ENCODE measurements at places on chromosomes 3 and 15. TPM values are rescaled to one million over a fixed set of nuclear protein-coding genes. Genes with fewer than 3 reads are reported as not detected.

GRCh38 chr15:88785217-88785616, 18.0 kb upstream of the ACAN start:
- no peak for DNase-seq

- no peak for DNase-seq
These were observed 190.8 kb downstream of the FHIT start for GRCh38 chr3:61060411-61060861.

- no peak for DNase-seq
These were observed 31.9 kb downstream of the SMAD6 start for GRCh38 chr15:66733976-66734375.

Gene CHRM5
- not detected for total RNA-seq

GRCh38 chr3:78665776-78666469, 1101.9 kb downstream of the ROBO1 start:
- no peak for DNase-seq

DNA sequence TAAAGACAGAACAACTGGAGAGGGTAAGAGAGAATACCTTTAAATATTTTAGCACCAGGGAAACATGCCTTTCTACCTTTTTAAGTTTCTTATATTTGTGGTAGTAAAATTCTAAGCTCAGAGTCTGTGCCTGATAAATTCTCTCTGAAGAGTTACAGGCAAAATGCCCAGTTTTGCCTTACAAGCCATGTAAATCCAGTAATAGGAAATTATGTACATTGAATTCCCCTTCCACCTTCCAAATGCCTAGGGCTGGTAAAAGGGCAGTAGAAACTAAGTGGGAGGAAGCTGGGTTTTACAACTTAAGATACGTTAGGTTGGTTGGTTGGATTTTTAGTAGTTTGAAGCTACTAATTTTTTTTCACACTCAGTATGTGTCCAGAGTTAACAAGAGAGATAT, 43.1 kb upstream of the TP63 start:
- no peak for DNase-seq

- no peak for DNase-seq
These were observed 74.0 kb downstream of the ADAMTS7 start for GRCh38 chr15:78737187-78737820.

GRCh38 chr3:46359733-46360493, 6.0 kb downstream of the CCR2 start:
- DNase-seq: no peak

- DNase-seq: no peak
These were observed 333.3 kb downstream of the GRM7 start for GRCh38 chr3:7194071-7194835.

Gene ASB14
- total RNA-seq: not detected

DNA sequence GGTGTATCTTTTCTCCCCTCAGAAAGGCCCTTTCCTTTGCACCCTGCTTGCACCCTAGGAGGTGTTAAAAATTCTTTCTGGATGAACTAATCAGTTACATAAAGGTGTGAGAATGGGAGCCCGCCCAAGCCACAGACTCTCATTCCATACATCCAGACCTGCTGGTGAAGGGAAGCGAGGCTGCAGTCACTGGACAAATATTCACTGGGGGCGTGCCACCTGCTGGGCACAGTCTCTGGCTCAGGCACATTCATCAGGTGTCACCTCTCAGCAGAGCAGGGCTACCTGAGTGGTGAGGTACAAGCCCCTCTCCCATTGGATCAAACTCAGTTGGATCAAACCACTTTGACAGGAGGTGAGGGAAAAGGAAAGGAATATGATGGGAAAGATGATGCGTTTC, 52.0 kb downstream of the NTRK3 start:
- DNase-seq: no peak

DNA sequence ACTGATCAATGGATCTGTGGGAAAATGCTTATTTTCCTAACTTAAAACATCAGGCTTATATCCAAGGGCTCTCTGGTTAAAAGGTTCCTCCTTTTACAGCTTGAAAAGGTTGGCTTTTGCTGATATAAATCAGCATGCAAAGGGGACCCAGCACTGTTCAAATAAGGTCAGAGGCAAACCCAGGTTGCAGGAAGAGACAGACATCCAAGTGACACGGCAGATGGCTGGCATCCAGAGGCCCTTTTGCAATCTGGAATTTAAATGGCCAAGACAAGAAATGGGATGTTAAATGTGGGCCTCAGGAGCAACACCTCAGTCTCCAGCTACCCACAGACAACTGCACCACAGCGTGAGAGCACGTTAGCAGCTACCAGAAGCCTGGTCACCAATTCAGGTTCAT, 6.3 kb downstream of the SH3BP5 start:
- no peak for DNase-seq

Gene TM4SF4
- 0.81 TPM for total RNA-seq

Gene ARHGEF26
- 0.34 TPM for total RNA-seq

- no peak for DNase-seq
These were observed 882 bp downstream of the JMJD7 start for GRCh38 chr15:41828807-41829141.

- no peak for DNase-seq
These were observed 29.4 kb downstream of the EEFSEC start for GRCh38 chr3:128182656-128183055.

DNA sequence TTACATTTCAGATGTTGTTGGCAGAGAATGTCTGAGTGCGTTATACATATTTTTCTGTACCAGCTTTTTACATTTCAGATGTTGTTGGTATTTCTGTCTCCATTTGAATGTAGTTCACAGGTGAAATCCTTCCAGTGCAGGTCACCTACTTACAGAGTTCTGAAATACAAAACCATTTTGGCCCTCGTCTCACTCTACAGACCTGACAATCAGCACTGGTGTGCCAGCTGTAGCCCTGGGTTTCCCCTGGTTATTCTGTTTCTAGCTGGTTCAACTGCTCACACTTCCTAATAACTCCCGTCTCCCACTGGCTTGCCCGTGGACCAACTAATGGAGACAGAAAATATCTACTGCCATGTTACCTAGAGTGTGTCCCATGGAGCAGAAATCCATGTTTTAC, 87.5 kb upstream of the CDIN1 start:
- DNase-seq: no peak

Gene GP9
- not detected for total RNA-seq

DNA sequence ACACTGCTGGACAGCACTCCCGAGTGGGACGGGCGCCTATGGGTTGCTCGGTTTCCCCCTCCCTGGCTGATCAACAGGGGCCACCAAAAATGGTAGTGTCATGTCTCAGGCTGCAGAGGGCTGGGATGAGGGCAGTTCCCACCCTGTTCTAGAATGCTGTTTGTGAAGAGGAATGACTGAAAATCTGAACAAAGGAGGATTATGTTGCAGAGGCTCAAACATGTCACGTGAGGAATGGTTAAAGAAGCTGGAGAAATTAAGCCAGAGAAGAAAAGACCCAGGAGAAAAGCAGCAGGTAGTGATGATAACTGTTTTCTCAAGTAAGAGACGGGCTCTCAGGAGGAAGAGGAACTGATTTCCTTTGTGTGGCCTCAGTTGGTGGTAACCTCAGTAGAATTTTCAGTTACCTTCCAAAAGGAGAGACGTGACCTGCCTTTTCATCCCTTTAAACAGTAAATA, 10.4 kb downstream of the SPG21 start:
- DNase-seq: no peak

GRCh38 chr3:100941041-100941440, 52.2 kb downstream of the ABI3BP start:
- DNase-seq: no peak

- DNase-seq: no peak
These were observed 2.0 kb downstream of the NR1I2 start for GRCh38 chr3:119783883-119784282.

GRCh38 chr3:106083854-106084253, 215.0 kb upstream of the CBLB start:
- no peak for DNase-seq

DNA sequence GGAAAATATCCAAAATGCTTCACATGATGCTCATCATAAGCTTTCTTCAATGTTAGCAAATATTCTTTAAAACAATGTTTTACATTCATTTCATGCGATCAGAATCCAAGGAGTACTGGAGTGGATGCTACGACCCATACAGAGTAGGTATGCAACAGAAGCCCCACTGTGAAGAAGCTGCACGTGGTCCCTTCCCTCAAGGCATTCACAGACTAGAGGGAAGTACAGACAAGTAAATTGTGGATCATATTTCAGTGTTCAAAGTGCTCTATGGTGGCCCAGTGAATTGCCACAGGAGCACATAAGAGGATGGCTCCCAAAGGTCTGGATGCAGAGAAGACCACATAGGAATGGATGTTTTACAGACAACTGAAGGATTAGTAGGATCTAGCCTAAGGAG, 789.9 kb downstream of the IGSF11 start:
- no peak for DNase-seq

DNA sequence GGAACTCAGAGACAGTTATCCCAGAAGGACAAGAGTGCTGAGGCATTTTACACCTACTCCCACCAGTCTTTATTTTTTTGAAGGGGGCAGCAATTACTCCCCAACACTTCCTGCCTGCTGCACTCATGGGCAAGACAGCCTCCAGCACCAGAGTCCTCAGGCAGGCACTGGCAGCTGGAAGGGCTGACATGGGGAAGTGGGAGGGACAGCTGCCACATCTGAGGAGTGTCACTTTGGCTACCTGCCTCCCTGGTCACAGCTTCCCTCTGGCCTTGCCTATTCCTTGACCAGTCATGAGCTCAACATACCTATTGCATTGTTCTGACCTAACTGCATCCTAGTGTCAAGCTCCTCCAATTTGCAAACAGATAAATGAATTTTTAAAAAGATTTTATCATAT, 10.2 kb upstream of the LACTB start:
- no peak for DNase-seq

Gene CRABP1
- 0.40 TPM for total RNA-seq

DNA sequence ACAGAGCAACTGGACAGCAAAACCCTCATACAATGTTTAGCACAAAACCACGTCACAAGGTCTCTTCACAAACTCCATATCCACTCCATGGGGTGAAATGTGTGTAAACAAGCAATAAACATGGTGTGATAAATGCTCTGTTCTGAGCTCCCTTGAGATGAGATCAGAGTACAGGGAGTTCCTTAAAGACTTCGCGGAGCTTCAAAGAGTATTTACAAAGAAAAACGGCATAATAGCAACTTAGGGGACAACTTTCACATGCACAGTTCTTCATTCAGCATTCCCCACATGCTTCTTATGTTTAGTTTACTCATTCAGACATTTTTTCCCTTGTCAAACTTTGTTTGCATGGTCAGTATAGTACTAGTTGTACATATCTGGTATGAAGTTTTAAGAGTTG, 52.5 kb upstream of the SUCLG2 start:
- no peak for DNase-seq

DNA sequence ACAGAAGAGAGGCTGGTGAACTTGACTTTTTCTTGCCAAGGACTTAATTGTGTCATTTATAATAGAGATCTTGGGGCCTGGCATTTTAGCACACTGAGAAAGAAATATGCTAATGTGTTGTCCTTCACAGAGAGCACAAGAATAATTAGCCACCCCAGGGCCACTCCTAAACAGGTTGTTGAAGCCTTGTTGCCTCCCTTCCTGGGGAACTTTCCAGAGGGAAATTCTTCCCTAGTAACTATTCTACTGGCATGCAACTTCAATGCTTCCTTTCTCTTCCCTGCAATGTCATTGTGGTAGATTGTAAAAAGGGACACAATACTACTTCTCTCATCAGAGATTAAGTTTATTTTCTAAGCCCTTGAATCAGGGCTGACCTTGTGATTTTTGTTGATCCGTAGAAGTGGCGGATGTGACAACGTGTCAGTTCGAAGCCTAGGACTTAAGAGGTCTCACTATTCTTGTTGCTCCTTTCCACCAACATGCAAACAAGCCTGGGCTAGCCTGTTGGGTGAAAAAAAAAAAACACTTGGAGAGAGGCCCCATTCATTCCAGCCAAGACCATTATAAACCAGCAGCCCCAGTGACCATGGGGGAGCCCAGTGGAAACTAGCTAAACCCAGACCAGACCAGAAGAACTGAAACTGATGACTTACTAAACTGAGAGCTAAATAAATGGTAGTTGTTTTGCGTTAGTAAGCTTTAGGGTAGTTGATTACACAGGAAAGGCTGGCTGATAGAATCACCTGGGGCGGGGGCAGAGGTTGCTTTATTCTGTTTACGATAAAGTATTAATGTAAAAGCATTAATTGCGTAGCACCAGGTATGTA, 287.2 kb downstream of the SHQ1 start:
- no peak for DNase-seq

DNA sequence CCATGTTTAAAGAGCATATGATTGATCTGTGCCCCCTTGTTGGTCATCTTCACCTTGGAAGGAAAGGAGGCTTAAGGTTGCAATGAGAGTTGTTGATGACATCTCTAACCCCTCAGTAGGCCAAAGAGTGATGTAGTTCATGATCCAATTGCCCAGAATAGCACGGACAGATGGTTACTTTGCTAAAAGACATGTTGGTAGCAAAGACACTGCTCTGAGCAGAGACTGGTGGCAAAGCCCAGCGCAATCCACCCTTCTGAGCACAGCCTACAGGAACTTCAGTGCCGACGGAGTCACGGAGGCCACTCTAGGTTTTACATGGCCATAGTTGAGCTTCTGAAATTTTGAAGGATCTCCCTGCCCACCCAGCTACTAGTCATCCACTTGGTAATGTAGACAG, 21.8 kb downstream of the FBXO45 start:
- DNase-seq: no peak

DNA sequence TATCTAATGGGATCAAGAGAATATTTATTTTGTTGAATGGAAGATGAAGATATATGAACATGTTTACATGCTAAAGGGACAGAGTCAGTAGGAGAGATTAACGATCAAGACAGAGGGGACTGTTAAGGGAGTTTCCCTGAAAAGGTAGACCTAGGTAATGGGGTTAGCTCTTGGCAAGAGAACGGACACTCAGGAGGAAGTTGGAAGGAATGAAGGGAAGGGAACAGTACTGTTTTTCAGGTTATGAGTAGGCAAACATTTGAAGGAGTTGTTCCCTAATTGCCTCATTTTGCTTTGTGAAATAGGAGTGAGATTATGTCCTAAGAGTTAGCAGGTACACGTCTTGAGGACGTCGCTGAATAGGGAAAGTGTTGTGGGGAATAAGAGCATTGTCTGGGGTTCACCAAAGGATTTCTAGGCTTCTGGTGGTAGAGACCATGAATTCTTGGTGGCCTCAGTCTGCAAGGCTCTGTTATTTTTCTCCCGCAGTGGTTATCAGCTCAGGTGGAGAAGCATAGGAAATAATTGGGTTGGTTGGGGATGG, 41.3 kb downstream of the PDE8A start:
- no peak for DNase-seq

Gene DPPA2
- not detected for total RNA-seq

DNA sequence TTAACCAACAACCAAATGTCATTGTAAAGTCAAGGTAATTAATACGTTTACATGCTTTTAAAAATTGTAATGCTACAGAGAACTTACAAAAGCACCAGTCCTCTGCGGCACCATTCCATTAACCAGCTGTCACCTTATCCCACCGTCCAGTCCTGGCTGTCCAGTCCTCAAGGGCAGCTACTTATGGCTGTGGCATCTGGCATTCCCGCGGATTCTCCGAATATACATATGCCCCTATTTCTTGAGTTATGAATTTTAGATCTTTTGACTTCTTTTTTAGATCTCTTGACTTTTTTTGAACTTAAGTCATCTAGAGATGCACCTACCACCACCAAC, 382 bp upstream of the POMGNT2 start:
- DNase-seq: no peak

Gene ADAMTS9
- 0.18 TPM for total RNA-seq

- DNase-seq: no peak
These were observed 318.0 kb upstream of the LMCD1 start for GRCh38 chr3:8183627-8184026.
